EL (cell line): ENCODE measurements at places on chromosomes 2 and 18.
A peak's percentile ranks its signal among the peaks of the same experiment; 100 is the strongest.

DNA sequence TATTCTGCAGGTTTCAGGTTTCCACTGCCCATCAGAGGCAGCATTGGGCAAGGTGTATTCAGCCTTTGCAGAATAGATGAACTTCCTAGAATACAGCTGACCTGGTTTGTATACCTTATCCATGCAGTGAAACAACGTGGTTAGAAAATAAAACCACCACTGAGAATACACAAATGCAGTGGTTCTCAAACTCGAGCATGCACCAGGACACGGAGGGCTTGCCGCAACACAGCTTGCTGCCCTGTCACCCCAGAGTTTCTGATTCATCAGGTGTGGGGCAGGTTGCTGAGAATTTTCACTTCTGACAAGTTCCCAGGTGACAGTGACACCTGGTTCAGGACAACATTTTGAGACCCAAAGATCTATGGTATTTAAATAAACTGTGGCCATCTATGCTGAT lies 23.4 kb upstream of the C1D start:
- DNase-seq, result no peak

GRCh38 chr2:71064110-71064611 lies 4.3 kb upstream of the NAGK start:
- no peak for DNase-seq

- peak; percentile 35 for DNase-seq
Measured at GRCh38 chr18:68426731-68427315, 288.1 kb downstream of the TMX3 start.

GRCh38 chr18:27582760-27583412 lies 397.8 kb upstream of the CHST9 start:
- no peak for DNase-seq

DNA sequence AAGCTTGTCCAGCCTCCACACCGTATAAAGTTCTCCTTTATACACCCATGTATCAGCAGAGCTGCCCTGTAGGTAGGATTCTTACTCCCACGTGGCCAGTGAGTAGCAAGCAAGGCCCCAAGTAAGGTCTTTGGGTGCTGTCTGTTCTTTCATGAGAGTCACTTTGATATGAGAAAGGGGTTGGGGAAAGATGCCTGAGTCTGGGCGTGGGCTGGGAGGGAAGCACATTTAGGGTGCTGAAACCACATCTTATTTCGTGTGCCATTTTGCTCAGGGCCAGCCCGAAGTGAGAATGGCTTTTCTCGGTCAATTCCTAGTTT lies 436 bp upstream of the ITPRIPL1 start:
- no peak for DNase-seq

DNA sequence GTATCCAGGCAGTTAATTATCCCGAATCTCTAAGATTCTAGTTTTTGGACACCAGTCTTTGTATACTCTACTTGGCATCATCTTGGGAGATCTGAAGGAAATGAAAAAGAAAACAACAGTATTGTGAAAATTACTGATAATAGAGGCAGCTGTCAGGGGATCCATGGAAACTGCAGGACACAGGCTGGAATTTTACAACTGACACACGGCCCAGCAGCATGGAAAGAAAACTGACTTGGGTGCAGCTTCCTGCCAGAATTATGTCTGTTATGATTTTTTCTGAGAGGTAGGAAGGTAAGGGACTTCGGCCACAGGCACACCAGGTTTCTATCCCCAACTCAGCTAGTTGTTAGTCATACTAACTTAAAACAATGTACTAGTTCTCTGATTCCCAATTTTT lies 57.7 kb upstream of the ERBB4 start:
- DNase-seq, result no peak

- no peak for DNase-seq
Measured at GRCh38 chr2:239269173-239269885, 131.5 kb downstream of the HDAC4 start.

GRCh38 chr2:29479401-29479800 lies 364.2 kb downstream of the CLIP4 start:
- DNase-seq, result no peak

- no peak for DNase-seq
Measured at GRCh38 chr18:52468496-52468895, 128.5 kb downstream of the DCC start.

DNA sequence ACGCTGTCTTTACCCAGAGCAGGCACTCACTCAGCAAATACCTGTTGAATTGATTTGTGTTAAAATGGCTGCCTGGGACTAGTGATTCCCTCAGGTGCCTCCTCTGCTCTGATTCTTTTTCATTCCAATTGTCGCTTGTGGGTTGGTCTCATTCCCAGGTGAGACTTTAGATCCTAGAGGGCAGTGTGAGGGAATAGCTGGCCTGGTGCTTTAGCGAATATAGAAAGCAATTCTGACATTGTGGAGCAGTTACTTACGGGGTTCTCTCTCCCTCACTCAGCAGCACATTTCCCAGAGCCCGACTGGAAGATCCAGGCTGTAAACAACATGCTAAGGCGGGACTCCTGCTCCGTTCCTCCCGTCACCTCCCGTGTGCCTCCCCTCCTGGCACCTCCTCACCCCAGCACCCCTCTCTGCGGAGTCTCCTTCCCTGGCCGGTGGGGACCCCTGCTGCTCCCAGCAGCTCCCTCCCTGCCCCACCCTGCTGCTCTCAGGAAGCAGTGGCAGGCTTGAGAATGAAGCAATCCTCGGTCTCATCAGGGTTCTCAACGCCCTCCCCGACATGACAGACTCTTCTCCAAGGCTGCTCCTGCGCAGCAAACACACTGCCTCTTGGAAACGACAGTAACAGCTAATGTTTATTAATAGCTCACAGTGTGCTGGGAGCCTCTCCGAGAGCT lies 26.9 kb downstream of the CELF4 start:
- no peak for DNase-seq

GRCh38 chr18:47985866-47986265 lies 55.4 kb upstream of the SMAD2 start:
- DNase-seq, result no peak

DNA sequence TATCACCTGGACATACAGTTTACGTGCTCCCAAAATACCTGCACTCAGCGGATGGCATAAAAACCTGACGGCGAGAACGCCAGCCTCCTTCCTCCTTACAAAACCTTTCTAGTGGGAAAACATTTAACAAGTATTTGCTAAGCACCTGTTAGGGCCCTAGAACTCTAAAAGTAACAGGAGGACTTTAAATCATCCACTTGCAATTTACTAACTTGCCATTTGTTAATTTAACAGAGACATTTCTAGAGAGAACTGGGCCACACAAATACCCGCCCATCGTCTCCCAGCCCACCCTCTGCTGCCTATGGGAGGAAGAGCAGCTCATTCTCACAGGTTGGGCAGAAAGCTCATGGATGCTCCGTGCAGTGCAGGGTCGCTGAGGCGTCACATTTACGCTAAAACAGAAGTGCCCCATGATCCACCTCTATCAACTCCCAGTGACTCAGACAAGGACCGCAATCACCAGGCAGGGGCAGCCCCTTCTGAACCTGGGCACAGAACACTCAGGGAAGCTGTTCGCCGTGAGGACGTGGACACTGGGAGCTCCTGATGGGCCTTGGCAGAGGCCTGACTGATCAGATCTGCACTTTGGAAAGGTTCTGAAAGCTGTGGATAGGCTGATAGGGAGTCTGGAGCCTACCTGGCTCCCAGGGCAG lies 106.9 kb downstream of the HDAC4 start:
- DNase-seq, result no peak

DNA sequence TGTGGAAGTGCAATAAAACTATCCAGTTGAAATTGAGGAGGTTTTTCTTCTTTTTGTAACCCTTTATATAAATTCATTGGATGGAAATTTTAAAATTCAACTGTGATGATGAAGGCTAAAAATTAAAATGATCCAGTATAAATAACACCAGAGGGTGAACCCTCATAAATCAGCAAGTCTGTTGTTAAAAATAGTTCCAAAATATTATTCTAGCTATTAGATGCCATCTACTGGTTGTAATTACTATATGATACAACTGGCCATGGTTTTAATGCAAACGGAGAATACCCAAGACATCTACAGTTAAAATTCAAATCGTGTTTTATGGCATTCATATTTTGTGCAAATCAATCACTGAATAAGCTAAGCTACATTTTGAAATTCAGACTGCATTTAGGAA lies 53.8 kb downstream of the TMEM200C start:
- DNase-seq, result no peak

DNA sequence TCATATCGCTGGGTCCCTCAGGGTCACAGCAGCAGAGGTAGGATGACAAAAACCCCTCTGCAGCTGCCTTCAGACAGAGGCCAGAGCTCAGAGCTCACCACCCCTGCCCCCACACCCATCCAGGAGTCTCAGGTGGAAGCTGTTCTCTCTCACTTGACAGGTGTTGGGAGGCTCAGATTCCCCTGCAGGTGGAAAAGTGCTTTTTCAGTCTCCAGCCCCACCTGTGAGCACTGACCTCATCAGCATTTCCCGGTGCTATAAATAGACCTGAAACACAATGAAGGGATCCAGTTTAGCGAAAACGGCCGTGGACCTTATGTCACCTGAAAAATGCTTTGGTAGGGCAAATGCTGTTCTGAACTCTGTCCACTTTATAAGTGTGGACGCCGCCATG lies 254.9 kb downstream of the NDUFA10 start:
- no peak for DNase-seq

GRCh38 chr2:205161156-205161839 lies 521.0 kb upstream of the NRP2 start:
- no peak for DNase-seq

DNA sequence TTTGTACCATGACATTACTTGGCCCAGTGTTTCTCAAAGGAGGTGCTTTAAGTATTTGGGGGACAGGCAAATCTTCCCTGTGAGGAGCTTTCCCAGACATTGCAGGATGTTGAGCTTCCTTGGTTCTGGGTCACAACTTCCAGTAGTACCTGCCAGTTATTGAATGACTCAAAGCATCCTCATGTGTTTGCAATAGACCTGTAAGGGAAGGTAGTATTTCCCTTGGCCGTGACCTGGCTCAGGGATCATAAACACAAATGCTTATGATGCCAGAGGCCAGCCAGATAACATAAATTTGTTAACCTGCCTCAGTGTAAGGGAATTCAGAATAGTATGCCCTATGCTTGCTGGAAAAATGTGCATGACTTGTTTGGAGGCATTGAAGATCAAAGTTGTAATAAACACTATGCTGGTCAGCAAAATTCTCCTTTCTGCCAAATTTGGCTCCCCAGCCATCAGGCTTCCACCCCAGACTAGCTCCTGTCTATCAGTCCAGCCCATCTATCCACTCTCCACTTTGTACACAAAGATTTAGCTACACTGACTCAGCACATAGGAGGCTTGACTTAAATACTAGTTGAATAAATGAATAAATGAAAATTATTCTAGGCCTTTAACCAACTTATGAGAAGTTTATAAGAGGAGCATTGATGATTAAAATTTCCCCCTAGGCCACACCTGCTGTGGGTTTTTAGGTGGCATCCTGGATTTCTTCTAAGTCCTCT lies 102.0 kb upstream of the EFEMP1 start:
- no peak for DNase-seq

GRCh38 chr2:134610871-134611270 lies 107.9 kb downstream of the TMEM163 start:
- DNase-seq, result no peak

DNA sequence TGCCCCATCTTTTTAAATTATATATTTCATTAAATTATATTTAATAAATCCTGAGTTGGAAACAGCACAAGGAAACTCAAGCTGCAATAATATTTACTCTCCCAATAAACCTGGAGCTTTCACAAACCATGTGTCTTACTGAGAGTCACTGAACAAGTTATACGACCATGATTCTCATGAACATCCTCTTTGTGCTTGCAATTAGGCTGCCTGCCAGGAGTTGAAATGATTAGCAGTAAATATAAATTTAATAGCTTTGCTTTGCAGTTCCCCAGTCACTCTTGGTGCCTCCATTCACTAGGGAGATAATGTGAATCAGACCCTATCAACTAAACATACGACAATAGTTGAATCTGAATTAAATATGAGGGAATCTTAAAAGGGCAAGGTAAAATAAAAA lies 905.1 kb downstream of the NRXN1 start:
- no peak for DNase-seq

- no peak for DNase-seq
Measured at GRCh38 chr18:65706646-65707045, 44.2 kb upstream of the CDH7 start.

DNA sequence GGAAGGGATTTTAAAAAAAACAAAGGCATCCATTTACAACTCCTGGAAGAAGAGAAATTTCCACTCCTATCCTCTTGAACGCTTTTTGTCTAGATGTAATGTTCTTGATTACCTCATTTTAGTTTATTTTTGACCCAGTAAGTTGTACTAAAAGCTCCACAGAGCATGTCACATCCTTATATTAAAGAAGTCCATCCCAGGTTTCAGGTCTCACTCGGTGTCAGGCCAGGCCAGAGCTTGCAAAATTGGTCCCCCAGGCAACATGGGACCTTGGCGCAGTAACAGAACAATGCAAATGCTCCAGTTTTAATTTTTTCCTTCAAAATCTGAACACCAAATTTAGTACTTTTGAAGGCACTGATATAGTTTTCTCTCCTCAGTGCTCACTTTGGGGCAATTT lies 218.4 kb upstream of the REV1 start:
- DNase-seq, result no peak

GRCh38 chr2:164146441-164146840 lies 410.6 kb upstream of the FIGN start:
- DNase-seq, result no peak

DNA sequence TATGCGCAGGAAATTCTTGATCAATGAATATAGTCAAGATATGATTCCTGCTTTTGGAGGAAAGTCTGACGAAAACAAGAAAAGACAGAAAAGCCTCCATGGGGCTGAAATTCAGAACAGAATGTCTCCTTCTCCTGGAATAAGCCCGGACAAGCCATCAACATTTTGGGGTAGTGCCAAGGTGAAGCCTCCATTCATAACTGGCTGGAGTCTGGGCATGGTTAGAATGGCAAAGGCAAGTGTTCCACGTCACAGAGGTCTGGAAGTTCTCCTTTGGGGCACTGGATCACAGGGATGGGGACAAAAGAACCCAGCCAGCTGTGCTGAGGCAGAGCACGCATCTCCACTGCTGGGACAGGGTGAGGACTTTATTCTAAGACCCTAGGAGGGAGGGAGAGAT lies 505.7 kb downstream of the CMPK2 start:
- DNase-seq, result no peak

- no peak for DNase-seq
Measured at GRCh38 chr18:79786304-79786703, 11.4 kb upstream of the KCNG2 start.

DNA sequence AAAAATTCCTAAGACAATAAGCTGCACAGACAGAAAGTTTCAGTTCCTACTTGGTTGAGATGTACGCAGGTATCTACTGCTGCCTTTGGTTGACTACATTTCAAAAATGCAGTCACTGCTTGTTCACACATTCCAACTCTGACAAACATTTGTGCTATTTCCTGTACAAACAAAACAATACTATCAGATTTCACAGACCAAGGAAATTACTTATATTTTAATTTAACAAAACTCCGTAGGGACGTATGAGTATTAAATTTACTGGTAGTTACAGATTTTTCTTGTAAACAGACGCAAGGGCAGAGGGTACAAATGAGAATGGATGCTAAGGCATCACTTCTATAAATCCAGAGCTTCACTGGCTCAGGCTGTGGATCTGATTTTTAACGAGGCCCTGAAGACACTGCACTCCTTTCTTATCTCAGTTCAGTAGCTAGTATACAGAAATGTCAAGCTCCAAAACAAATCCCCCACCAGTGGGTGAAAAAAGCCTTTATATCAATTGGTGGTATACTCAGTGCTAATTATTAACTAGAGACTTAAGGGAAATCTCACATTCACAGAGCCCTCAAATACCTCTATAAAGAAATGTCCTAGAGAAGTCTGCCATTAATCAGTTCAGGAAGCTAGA lies 31.7 kb upstream of the TTC32 start:
- peak; percentile 73 for DNase-seq
